ENCODE measurements at places on chromosomes 6 and 20.

DNA sequence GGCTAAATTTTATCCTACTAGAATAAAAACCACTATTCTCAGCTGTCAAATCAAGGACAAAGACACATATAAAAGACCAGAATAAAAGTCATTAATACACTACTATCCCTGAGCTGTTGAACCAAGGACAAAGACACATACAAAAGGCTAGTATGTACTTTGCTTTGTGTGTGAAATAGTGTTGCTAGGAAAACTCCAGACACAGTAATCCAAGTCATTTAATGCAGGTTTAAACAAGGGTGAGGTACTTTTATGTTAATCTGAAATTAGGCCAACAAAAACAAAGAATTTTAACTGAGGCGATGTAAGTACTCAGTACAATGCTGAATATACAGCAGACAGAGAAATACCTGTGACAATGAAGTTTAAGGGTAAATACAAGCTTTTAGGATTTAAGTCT is 18.9 kb downstream of the GCLC start:
- DNase-seq, result no peak

- DNase-seq, result no peak
Measured at GRCh38 chr6:43246301-43247113, 3.2 kb downstream of the TTBK1 start.

- no peak for DNase-seq
Measured at GRCh38 chr20:62428002-62428372, 648 bp upstream of the RBBP8NL start.

- no peak for DNase-seq
Measured at GRCh38 chr6:91501930-91502329, 915.1 kb upstream of the MAP3K7 start.

DNA sequence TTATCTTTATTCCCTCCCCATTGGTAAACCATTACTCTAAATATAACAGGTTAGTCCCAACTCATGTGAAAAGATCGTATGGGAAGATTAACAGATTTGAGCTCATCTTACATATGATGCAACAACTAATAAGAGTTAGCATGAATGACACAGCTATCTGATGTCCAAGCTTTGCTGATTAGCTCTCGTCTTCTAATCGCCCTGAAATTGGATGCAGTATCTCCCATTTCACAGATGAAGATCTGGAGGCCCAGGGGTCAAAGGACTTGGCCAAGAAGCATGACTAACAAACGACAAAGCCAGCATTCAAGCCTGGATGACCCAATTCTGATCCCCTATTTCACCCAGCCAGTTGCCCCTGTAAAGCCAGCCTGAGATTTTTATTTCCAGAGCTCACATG is 8.4 kb upstream of the BMP7 start:
- no peak for DNase-seq

DNA sequence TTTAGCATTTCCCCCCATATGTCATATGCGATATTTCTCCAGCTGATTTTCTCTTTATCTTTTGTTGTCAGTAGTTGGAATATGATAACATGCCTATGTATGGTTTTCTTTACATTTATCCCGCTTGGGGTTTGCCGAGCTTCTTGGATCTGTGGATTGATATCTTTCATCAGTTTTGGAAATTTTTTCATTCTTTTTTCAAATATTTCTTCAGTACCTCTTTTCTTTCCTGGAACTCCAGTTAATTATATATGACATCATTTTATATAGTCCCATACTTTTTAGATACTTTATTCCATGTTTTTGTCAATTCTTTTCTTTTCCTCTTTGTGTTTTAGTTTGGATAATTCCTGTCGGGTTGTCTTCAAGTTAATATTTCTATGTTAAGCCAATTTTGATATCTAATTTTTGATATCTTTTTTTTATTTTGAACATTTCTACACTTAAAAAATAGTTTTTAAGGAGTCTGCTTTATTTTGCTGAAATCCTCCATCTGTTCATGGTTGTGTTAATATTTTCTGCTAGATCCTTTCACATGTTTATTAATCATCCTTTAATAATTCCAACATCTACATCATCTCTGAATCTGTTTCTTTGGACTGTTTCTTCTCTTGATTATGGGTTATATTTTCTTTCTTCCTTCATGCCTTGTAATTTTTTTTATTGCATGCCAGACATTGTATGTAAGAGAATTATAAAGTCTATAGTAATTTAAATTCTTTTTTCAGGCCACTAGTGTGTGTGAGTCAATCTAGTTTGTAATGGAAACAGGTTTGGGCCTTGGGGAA is 9.5 kb downstream of the ZDHHC14 start:
- no peak for DNase-seq

DNA sequence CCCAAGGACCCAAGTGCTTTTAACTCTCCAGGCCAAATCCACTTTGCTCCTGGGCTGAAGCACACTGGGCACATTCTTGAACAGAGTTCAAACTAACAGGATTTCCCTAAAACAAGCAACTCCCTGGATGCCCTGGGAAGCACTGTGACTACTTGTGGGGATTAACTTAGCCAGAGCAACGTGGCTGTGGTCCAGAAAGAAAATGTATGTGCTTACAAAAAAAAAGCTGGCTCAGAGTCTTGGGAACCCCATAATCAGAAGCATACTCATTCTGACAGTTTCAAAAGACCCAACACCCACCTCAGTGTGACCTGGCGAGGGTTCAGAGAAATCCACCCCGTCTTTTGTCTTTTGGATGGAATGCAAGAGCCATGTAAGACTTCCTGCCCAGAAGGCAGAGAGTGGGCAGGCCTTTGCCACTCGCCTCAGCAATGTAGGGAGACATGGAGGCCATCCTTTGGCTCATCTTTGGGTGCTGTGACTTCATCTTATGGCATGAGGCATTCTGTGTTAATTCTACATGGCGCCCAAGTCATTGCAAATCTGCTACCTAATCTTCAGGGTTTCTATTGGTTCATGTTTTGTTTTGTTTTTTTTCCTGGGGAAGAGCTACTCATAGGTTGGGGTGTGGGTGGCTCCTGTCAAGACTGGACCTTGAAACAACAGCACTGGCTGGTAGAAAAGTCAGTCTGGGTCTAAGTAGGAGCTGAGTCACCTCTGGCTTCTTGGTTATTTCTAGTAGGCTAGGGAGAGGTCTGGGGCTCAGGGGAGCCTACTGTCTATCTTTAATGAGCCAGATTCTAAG is 248.6 kb upstream of the SUPT3H start:
- DNase-seq, result no peak

DNA sequence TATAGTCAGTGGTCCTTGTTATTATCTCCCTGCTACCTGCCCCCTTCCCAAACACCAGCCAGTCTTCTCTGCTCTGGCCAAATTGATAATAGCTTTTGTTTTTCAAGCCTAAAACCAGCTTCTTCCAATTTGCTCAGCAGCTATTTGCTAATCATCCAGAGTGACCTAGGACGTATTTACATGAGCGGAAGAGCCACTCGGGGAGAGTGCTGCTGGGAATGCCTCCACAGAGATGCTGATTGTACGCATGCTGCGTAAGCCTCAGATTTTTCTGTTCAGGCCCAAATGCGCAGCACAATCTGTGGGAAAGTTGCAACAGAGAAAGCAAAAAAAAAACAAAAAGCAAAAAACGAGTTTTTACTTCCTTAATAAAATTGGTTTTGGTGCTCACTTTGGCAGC is 24.4 kb upstream of the ID1 start:
- DNase-seq, result no peak

DNA sequence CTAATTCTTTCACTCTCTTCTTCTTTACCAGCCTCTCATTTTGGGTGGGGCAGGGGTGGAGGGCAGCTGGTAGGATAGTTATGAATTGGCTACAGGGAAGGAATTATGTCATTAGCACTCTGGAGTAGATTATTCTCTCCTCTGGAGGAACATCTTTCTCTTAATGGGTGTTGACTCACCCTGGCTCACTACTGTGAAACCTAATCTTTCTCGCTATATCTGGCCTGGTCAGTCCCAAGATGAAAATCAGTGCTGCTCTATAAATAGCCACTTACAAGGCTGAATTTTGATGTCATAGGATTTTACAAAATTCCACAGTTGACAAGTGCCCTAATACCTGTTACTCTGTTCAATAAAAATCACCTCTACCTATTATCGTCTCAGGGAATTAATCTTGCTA is 151.3 kb downstream of the COL9A1 start:
- DNase-seq, result no peak

DNA sequence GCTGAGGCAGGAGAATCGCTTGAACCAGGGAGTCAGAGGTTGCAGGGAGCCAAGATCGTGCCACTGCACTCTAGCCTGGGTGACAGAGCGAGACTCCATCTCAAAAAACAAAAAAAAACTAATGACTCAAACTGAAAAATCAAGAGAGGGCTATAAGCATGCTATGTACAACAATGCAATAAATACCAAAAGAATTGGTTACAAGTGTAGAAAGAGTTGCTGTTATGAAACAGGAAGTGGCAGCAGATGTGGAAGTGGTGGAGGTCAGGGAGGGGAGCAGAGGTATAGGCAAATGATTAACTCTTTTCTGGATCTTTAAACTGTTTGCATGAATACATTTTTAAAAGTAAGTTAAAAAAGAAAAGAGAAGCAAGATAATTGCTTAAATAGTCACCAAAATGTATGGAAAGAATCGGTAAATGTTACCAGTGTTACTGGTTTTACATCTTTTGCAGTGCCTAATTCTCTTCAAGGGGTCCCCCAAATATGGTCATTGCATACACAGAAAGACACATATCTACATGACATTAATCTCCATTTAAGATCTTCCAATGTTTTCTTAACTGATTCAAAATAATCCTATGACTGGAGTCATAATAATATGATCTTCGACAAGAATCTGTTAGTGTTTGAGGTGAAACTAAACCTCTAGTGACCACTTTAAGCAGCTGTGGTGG is 15.0 kb downstream of the CALHM6 start:
- no peak for DNase-seq

GRCh38 chr6:43248101-43248500 is 4.8 kb downstream of the TTBK1 start:
- no peak for DNase-seq

GRCh38 chr20:35884541-35884865 is 69.8 kb downstream of the SCAND1 start:
- DNase-seq, result no peak

- DNase-seq, result no peak
Measured at GRCh38 chr6:97085772-97086171, 161.2 kb downstream of the KLHL32 start.

DNA sequence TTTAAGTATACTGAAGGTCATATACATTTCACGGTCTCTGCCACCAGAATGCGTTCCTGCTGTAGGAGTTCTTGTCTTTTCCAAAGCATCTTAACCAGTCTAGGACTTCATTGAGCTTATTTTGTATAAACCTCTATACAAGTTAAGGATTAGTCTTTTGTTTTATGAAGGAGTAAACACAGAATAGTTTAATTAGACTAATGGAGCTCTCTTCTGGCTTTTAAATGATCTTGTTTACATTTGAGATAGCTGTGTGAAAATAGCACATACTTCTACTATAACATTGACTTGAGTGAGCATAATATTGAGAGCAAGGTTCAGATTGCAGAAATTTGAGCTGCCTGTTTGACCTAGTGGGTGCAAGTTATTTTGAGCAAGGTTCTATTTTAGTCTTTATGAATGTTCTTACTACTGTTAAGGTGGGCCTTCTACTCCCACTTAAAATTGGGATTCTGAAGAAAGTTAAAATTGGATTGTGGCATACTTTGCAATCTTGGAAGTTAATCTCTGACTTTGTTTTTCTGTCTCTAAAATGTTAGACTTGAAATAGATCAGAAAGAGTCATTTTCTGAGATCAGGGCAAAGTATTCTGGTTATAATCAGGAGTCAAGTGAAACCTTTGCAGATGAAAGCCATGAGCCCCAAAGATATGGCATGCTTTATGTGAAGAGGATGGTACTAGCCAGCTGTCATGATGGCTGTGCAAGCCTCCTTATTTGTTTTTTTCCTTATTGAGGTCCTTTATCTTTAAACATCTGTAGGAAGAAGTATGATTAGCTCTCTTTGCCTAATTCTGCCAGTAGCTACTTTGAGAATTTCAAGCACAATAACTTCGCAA is 41.8 kb downstream of the RPRD1B start:
- DNase-seq, result no peak

- no peak for DNase-seq
Measured at GRCh38 chr6:351011-351866, 40.3 kb upstream of the IRF4 start.

DNA sequence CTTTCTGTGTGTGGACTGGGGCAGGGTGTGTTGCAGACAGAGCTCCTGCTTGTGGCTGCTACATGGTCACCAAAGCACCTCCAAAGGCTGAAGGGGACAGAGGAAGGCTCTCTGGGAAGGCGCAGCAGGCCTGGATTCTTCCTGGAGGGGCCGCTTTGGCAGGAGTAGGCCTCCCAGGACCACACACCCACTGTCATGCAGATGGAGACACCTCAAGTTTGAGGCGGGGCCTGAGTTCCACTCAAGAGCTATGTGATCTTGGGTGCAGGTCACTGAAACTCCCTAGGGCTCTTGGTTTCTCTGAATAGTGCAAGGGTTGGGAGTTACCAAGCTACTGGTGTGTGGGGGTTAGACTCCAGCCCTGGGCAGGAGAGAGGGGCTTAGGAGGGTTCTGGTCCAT is 27.9 kb downstream of the EFCAB8 start:
- no peak for DNase-seq

DNA sequence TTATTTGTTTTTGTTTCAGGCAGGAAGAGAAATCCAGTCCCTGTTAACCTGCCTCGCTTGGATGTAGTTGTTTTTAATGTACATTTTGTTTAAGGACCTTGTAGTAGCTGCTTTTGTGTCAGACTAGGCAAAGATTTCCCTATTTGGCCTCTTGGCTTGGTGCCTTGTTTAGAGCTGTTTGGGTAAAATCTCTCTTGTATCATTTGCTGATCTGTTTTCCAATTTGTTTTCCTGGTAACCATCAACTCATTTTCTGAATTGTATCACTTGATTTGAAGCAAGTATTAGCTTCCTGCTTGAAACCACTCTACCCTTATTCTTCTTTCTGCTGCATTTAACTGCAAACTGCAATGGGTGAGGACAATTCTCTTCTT is 160.7 kb downstream of the ZFAND3 start:
- DNase-seq, result no peak

- DNase-seq, result no peak
Measured at GRCh38 chr6:66128243-66128642, 421.2 kb upstream of the EYS start.

DNA sequence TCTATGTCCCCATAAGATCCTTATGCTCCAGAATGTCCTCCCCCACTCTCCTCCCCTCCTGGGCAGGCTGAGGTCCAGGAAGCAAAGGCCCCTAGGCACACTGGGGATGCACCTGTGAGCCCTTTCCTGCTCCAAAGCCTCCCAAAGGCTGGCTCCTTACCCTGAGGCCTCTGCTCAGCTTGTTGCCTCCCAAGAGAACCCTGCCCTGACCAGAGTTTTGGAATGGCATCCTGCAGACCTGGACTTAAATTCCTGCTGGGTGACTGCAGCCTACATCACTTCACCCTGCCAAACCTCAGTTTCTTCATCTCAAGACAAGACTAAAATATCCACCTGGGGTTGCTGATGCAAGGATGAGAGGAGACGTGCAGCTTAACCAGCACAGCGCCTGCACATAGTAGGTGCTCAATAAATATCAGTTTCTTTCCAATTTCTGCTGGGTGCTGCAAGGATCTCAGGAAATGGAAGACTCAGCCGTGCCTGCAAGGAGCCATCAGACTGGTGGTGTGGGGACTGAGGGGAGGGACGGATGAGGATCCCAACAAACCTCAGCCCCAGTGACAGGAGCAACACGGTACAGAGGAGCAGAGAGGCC is 2.1 kb upstream of the LBP start:
- DNase-seq, result no peak

Measured in activated CD4-positive, alpha-beta T cell treated with anti-CD3 and anti-CD28 coated beads, Interleukin-2, amount 50 U/mL, for 24 hours (primary cell).